Activated naive CD4-positive, alpha-beta T cell (primary cell): ENCODE measurements at places on chromosomes 1 and 21.

DNA sequence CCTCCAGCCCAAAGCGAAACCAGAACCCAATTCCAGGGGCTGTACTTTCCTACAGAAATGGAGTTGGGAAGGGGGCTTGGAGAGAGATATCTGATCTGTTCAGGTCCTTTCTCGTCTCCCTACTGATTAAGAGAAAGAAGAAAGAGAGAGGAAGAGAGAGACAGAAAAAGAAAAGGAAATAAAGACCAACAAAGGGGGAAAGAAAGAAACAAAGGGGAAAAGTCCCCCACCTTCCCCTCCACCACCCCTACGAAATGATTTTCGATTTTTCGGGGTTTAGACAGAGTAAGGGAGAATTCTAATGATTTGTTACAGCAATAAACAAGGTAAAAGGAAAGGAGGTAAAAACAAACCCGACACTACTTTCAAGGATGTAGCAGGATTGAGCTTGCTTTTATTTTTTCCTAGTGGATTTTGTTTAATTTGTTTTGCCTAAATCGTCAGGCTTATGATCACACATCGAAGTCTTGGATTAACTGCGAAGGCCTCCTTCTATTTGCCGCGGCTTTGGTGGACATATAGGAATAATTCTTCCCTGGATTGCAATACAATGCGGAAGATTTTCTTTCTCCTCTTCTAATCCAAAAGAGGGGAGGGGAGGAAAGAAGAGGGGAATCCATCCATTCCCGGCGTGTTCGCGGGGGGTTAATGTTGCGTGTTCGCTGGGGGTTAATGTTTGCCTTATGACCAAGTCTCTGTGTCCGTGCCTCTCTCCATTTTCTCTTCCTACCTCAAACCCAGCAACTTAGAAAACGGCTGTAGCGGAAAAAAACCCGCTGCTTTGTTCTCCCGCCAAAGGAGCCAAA, 1.9 kb downstream of the TAL1 start:
- no peak for DNase-seq

DNA sequence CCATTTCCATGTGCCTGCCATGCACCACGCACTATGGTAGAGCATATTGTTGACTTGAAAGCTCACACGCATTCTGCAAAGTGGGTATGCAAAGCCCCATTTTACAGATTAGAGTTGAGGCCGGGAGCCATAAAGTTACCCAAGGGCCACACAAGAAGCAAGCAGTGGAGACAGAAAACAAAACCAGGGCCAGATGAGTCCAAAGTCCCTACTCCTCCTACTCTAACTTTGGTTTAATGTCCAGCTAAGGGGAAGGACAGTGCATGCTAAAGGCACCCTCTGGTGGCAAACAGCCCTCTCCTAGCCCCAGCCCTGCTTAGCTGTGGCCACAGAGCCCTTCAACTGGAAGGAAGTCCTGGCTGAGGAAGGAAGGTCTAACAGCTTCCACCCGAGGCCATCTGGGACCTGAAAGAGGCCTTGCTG, 74.9 kb downstream of the SLC66A1 start:
- DNase-seq, result no peak

GRCh38 chr1:42173961-42174735, 9.6 kb upstream of the GUCA2A start:
- no peak for DNase-seq

- no peak for DNase-seq
Measured at GRCh38 chr1:88740784-88741183, 56.7 kb downstream of the PKN2 start.

DNA sequence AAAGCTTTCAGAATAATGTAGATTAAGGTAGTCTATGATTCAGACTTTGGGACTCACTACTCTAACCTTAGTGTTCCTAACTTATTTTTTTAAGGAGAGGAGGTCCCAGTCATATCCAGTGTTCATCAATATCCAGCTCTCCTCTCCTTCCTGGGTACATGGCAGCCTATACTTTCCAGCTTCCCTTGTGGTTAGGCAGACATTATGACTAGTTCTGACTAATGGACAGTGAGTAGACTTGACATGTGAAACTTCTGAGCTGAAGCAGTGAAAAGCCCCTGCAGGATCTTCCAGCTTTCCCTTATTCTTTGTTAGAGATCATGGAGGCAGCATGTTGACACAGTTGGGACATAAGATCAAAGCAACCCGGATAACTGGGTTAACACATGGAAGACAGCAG, 144.2 kb downstream of the PTPRU start:
- DNase-seq, result no peak

DNA sequence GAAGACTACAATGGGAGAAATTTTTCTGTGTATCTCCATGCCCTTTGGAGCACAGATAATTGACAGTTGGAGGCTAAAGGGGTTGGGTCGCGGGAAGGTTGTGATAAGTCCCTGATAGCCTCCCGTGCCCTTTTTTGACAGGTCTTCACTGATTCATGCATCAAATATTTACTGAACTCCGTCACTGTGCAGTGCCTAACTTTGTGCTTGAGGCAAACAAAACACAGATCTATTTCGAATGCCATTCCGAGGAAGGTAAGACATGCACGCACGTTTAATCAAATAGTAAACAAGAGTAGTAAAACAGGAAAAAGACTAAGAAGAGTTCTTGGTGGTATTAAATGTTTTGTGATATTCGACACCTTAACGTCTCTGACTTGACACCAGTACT, 494 bp upstream of the PIP5K1A start:
- DNase-seq, result no peak

- no peak for DNase-seq
Measured at GRCh38 chr21:43893536-43894205, 28.6 kb downstream of the AGPAT3 start.

GRCh38 chr21:34274001-34274400, 89.8 kb upstream of the KCNE2 start:
- DNase-seq, result no peak

DNA sequence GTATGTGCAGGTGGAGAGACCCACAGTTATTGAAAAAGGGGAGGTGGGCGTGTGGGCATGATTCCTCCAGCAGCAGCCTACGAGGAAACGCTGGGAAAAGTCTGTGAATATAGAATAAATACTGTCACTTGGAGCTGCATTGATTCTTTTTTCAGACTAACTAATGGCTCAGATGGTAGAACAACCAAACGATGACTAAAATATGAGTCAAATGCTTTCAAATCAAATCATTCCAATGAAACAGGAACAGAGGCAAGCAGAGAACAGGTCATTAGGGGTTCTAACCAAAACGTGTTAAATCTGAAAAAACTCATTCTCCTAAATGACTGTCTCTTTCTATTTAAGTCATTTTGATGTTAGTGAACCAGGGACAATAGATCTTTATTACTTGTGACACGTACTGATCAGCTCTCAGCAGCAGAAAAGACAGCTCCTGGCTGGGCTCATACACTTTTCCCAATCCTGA, 35.1 kb upstream of the SEC16B start:
- DNase-seq, result no peak

GRCh38 chr1:224851848-224852261, 77.6 kb upstream of the DNAH14 start:
- DNase-seq, result no peak

DNA sequence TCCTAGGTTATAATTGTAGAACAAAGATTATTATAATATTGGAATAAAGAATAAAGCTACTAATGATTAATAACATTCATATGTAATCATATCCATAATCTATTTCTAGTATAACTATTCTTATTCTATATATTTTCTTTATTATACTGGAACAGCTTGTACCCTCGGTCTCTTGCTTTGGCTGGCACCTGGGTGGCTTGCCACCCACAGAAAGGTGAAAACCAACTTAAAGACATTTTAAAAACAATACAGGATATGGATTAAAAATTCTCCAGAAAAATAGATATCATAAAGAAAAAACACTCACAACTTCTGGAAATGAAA, 80.0 kb upstream of the PRRC2C start:
- no peak for DNase-seq

DNA sequence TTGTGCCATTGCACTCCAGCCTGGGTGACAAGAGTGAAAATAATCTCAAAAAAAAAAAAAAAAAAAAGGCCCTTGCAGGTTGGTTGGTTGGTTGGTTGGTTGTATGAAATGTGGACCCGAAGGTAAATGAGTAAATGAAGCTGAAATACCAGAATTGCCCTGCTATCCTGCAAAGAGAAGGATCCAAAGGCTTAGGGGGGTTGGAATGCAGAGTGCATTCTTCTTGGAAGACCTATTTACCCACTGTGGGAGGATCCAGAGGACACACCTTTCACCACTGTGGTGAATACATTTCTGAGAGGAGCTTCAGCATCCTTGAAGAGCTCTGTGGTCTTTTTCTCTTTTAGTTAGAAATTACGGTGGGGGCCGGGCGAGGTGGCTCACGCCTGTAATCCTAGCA, 28.7 kb upstream of the EIF4G3 start:
- DNase-seq, result no peak

GRCh38 chr21:26164311-26164710, 6.3 kb downstream of the APP start:
- DNase-seq, result no peak

- DNase-seq, result no peak
Measured at GRCh38 chr1:169779150-169779549, 15.6 kb downstream of the METTL18 start.

GRCh38 chr1:52345252-52345651, 20.8 kb downstream of the CC2D1B start:
- no peak for DNase-seq

GRCh38 chr1:24047110-24047477, 64.8 kb downstream of the MYOM3 start:
- no peak for DNase-seq

DNA sequence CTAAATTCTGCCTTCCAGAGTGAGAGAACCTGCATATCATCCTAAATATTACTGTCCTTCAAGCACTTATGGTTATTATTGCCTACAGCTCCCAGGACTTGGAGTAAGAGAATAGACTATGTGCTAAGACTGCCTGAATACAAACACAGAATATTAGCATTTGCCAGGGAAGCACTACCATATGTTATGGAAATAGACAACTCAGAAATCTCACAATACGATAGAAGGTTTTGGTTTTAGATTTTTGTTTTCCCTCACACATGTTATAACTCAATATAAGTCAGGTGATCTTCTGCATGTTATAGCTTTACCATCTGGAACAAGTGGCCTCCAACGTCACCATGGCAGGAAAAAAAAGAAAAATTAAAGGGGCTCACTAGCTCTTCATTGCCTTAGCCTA, 413.9 kb downstream of the LRRIQ3 start:
- no peak for DNase-seq

DNA sequence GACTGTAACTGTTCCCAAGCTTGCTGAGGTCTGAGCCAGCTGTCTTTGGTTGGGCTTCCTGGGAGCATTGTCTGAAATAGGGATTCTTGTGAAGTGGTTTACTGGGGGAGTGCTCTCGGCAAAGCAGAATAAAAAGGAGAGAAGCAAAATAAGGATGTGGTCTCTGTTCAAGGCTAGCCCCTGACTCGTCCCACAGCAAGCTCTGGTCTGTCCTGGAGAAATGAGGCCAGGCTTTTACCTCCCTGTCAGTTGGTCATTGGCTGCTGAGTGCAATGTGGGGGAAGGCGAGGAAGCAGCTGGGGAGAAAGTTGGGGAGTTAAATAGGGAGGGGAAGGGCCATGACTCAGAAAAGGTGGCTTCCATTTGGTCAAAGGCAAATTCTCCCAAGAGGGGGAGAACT, 303.9 kb upstream of the DUSP10 start:
- DNase-seq, result no peak

DNA sequence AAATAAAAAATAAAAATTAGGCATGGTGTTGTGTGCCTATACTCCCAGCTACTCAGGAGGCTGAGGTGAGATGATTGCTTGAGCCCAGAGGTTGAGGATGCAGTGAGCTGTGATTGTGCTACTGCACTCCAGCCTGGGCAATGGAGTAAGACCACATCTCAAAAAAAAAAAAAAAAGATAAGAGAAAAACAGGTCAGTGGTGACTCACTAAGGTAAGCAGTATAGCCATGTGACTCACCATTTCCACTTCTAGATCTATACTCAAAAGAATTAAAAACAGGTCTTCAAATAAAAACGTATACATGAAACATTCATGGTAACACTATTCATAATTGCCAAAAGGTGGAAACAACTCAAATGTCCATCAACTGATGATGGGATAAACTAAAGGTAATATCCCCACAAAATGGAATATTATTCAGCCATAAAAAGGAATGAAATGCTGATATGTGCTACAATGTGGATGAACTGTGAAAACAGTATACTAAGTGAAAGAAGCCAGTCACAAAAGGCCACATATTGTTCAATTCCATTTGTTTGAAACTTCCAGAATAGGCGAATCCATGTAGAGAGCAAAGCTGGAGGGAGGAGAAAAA, 75.1 kb downstream of the ZNF281 start:
- no peak for DNase-seq

- DNase-seq, result no peak
Measured at GRCh38 chr1:165902565-165902964, 75.2 kb downstream of the UCK2 start.

DNA sequence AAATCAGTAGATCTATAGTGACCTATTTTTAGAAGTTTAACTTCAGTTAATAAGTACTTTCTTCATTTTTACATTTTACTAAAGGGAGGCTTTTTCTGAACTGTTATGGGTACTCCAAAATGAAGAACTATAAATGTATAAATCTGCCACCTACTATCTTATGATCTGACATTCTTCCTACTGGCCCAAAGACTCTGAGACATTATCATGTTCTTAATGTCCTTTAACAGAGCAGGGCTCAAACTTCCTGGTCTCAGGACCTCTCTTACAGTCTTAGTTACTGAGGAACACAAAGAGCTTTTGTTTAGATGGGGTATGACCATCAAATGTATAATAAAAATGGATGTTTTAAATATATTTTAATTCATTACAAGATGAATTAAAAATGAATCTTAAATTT, 8.9 kb downstream of the TRIM33 start:
- no peak for DNase-seq

DNA sequence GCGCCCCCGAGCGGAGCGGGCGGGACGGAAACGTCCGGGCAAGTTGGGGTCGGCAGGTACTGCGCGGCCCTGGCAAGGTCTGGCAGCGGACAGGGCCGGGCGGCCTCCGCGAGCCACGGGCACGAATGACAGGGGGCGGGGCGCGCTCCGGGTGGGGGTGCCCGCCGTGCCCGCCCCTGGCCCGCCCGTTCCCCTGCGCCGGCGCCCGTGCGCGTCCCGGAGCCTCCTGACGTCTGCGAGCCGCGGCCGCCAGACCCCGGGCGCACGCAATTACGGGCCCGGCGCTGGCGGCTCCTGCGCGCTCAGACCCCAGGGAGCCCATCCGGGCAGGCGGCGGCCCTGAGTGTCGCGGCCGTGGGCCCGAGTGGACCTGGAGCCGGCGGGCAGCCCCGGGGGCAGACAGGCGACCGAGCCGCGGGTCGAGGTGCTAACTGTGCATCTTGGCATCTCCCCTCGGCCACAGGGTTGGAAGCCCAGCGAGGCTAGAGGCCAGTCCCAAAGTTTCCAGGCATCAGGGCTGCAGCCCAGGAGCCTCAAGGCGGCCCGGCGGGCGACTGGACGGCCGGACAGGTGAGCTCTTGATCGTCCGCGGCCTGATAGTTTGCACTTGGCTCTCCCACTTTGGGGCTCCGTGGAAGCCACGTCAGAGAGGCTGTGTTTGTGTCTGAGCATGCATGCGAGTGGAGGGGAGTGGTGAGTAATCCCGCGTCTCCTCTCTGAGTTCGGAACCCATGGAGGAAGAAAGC, 918 bp downstream of the MIB2 start:
- no peak for DNase-seq
